ENCODE measurements at places on chromosomes 13 and 19.

GRCh38 chr13:113507505-113508345, 17.2 kb upstream of the DCUN1D2 start:
- DNase-seq = no peak

GRCh38 chr13:32548837-32549236, 10.2 kb upstream of the N4BP2L2 start:
- DNase-seq = no peak

DNA sequence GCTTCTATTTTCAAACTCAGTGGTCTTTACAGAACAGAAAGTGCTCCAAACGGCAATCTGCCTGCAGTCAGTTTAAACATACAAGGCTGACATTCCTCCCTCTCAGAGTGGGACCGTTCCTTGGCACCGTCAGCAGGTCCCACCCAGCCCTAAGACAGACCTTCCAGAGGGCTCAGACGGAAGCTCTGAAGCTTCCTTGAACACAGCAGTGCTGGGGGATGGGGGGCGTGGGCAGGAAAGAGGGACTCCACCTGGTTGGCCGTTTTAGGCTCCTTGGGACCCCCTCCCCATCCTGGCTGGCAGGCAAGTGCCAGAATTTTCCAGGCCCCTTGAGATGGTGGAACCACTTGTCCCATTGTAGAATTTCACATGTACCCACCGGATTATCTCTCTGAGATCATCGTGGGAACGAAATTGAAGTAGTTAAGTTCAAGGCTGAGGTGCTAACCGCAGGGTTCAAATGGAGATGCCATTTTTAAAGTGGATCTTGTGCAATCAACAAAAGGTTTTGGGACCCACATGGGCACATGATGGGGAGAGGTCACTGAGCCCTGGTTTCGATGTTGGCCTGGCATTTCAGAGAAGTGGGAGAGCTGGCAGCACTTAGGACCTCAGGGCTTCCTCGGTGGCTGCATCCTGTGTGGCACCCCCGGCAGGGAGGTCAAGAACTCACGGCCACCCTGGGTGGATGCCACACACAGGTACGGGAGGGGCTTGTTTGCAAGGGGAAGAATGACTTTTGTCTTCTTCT, 46.2 kb downstream of the KLF2 start:
- DNase-seq = no peak

DNA sequence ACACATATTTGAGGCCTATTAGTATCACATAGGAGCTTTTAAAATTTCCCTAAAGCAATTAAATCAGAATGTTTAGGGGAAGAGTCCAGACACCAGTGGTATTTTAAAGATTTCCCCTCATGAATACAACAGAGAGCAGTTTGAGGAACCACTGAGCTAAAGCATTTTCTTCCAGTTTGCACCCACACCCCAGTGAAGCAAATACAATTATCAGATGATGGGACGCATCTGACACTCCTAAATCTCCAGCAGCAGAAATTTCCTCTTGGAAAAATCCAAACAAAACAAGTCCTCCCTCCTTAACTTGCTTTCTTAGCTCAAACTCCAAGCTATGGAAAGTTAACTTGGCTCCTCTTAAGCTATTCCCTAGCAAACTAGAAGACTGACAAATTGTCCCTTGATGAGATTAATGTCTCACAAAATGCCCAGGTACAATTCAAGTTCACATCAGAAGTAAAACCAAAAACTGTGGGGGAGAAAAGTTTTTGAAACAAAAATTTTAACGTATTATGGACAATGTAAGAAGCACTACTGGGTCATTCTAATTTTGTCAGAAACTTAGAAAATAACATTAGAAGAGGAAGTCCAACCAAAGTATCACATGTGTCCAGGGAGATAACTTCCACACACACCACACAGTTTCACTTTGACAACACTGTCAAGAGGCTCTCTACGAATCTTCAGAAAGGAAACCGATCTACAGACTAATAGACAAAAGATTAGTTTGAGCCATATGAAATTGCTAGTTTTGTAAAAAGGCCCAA, 74.1 kb downstream of the ABCC4 start:
- no peak for DNase-seq

DNA sequence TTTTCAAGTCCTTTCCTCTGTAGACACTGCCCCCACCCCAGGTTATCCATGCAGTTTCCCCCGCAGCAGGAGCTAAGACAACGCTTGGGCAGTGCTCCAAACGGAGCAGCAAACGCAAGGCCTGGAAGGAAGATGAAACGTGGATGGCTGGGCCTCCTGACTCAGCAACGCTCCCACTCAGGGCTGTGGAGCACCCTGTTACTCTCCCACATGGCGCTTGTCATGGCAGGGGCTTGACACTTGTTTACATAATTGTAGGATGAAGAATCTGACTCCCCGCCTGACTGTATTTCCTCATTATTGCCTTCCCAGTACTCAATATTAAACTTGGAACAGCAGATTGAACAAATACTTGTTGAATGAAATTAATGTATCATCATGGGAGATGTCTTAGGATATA, 799 bp upstream of the C1QTNF9B start:
- DNase-seq = no peak

DNA sequence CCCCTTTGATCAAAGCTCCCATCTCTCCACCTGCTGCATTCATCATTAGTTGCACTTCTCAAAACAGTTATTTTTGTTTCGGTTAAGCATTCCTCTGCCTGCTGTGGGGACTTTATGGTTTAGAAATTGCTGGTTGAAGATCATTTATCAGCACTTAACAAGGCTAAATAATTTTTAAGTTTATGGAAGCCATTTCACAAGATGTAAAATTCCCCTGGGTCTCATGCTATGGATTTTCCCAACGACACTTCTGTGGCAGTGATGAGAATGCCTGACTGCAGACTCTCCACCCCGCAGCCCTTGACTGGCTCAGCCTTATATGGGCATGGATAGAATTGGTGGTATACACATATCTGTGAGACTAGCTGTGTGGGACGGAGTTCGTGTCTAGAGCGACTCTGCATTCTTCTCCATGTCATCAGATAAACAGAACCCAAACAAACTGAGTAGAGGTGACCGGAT, 52.8 kb downstream of the COL4A2 start:
- no peak for DNase-seq

GRCh38 chr19:46378268-46378667, 31.4 kb downstream of the PPP5C start:
- DNase-seq = no peak

DNA sequence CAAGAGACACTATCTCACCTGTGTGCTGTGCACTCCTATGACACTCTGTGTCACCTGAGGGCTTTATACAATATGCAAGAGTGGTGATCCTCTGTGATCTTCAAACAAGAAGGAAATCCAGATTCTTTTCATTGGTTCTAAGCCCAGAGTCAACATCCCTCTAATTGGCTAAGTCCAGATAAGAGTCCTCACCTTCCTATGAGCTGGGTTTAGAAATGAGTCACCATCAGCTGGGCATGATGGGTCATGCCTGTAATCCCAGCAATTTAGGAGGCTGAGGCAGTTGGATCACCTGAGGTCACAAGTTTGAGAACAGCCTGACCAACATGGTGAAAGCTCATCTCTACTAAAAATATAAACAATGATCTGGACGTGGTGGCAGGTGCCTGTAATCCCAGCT, 144.4 kb downstream of the ZNF675 start:
- DNase-seq = no peak

DNA sequence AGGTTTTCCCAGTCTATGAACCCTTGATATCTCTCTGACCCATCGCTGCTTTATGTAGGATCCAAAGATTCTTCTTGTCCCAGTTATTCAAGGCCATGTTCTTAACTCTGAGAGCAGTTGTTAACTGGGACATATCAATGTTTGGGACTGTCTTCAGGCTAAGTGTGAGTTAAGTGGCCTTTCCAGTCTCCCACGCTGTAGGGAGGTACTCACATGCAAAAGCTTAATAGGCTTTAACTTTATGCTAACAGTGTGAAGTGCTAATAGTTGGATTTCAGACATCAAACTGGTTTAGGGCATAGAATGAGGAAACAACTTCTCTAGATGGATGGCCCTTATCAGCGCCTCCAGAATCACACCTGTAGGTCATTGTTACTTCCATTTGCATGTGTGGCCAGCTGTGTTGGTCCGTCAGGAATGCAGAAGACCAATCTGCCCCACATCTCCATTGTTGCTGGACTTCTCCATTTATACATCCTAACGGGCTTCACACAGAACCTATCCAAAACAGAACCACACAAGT, 104.7 kb upstream of the MBNL2 start:
- DNase-seq = no peak

GRCh38 chr13:39641645-39642044, 13.8 kb upstream of the COG6 start:
- DNase-seq = no peak

DNA sequence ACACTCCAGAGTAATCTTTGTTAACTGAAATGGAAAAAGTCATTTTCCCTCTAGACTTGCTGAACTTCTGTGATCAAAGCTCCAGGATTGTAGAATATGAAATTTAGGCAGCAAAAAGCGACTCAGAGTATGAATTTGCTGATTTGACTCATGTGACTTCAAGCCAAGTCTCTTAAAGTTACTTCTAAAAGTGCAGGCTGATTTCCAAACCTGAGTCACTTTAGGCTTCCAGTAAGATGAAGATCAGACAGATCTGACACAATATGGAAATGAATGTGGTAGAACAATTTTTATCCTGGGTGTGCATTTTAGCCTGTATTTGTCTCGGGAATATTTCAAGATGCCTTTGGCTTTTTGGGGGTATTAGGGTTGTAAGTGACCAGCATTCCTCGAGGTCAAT, 151.0 kb upstream of the TMTC4 start:
- DNase-seq = no peak

DNA sequence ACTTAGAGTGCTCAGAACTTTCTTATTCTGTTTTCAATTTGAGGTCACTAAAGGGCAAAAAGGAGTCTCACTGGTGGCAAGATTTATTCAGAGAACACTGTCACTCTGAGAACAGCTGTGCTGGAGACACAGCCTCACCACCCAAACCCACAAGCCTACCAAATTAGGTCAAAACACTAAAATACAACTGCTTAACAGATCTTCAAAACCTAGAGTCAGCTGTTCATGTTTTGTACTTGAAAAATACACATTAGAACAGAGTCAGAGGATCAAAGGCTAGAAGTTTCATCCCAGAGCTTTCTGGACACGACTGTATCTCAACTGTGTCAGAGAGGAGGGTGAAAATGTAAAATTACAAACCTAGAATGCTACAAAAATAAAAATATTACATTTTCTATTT, 89.3 kb downstream of the MIPEP start:
- no peak for DNase-seq

DNA sequence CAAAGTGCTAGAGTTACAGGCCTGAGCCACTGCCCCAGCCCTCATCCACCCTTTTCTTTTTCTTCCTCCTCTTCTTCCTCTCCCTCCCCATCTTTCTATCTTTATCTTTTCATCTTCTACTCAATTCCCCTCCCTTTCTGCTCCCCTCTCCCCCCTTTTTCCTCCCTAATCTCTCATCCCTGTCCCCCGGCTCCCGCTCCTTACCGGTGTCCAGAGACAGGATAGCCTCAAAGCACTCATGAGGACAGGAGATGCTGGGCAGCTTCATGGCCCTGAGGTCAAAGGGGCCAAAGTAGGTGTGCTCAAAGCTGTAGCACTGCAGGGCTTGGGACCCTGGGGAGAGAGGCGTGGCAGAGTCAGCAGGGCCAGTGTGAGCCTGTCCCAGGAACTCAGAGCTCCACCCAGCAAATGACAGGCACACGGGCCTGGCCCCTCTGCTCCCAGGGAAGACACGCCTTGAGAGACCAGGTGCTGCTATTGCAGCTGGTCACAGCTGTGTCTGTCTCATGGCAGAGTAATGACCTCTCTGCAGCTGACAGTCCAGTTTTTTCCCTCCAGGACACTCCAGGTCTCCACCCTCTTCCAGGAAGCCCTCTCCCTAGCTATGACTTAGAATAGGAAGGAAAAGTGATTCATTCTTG, 2.6 kb downstream of the LYPD5 start:
- DNase-seq = no peak

DNA sequence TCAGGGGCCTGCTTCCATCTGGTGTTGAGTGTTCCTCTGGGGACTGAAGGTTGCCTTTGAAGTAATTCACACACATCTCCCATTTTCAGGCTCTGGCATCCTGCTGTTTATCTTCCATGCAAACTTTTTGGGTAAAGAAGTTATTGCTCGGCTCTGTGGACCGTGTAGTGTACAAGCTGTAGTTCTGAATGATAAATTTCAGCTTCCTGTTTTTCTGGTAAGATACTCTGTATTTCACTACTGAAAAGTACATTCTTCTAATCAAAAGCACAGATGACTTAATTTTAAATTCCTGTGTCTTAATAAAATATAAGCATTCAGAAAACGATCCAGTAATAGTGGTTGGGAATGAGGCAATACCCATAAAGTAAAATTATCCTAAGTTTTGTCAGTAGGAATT, 36.7 kb downstream of the MPHOSPH8 start:
- no peak for DNase-seq

- DNase-seq = no peak
Measured at GRCh38 chr19:5799247-5800241, 5.3 kb upstream of the NRTN start.

GRCh38 chr19:30492586-30493270, 120.5 kb downstream of the ZNF536 start:
- DNase-seq = no peak

DNA sequence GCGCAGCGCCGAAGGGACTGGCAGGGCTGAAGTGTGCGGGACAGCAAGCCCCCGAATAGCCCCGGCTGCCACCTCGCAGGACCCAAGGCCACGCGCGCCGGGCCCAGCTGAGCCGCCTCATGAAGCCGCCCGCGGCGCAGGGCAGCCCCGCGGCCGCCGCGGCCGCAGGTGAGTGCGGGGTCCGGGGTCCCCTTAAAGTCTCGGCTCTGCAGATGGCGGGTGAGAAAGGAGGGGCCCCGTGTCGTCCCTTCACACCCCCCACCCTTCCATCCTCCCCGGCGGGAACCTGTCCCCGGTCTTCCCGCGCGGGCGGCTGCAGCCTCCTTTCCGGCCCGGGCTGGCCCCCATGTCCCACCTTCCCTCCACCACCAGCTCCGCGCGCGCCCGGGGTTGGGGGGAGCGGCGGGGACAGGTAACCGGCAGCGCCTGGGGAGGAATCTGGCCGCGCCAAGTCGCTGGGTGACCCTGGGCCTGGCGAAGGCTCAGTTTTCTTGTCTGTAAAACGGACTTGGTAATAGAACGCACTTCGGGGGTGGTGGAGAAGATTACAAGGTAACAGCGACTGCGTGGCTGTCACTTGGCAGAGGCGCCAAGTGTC, 338 bp downstream of the RGCC start:
- DNase-seq = no peak

DNA sequence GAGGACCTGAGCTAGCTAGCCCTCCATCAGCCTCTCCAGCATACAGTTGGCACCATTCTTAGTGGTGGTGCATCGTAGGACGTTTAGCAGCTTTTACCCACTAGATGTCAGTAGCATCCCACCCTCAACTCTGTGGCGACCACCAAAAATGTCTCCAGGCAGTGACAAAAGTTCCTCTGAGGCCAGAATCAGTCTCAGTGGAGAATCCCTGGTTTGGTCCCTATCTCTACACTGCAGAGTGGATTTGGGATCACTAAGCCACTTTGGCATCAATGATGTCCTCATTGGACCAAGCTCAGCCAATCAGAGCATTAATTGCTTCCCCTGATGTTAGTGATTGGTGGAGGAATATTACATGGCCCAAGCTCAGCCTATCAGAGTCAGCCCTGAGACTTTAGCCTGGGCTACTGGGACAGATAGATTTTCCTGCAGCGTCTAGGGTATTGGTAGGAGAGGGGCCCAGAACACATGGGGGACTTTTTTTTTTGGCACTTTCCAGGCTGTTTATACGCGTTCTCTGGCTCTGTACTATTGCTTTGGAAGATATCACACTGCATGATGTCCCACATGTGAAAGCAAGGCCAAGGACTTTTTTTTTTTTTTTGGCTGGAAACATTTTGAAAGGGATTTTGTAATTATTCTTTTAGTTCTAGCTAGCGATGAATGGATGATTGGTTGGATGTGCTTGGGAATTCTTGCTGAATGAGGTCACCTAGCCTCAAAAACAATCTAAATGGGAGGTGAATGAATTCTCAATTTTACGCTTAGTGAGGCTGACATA, 7.0 kb downstream of the TMEM221 start:
- DNase-seq = no peak

Data from stimulated activated CD8-positive, alpha-beta memory T cell treated with anti-CD3 and anti-CD28 coated beads, Interleukin-7, amount 100 ng/mL, for 48 hours (primary cell).